Activated CD4-positive, alpha-beta T cell treated with anti-CD3 and anti-CD28 coated beads, Interleukin-2, amount 50 U/mL, for 1 hour (primary cell): ENCODE measurements at places on chromosomes 13 and 19.

GRCh38 chr19:28118235-28118634 lies 1094.7 kb downstream of the UQCRFS1 start:
- no peak for DNase-seq

GRCh38 chr13:100124265-100124664 lies 35.4 kb downstream of the PCCA start:
- no peak for DNase-seq

- no peak for DNase-seq
Measured at GRCh38 chr13:66162470-66162869, 1067.7 kb downstream of the PCDH9 start.

GRCh38 chr19:1237754-1238368 lies at the start of gene CBARP:
TSS of gene CBARP (minus strand) at chr19:1238005. CDS start at chr19:1236100, 1,905 bp downstream.
- DNase-seq = no peak

- no peak for DNase-seq
Measured at GRCh38 chr19:1989513-1990229, 25.8 kb downstream of the BTBD2 start.

DNA sequence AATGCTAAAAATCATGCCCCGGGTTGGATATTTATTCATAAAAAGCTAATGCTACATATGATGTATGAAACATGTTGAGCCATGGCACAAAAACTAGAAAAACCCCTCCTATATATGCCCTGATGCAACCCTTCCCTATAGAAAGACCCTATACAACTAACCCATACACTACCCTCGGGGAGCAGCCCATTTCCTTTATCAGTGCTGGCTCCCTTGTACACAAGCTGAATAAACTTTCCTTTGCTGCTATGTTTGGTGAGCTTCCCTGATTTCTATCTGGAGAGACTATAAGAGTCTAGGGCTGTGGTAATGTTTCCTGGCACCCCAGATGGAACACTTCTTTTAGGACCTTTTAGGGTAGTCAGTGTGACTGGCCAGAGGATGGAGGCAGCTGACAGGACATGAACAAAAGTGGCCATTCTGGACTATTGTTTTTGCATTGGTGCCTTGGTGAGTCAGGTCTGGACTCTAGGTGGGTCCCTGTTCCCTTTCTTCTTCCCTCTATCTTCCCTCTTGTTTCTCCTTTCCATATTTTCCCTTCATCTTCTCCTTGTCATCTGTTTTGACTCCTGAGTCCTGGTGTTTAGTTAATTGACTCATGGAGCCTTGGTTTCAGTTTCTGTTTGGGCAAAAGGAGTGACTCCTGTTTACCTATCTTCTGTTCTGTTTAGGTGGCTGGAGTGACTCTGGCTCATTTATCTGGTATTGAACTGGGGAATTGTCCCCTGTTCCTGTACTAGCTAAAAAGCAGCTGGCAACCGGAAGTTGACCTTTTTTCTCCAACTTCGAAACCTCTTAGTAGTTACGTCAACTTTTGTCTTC lies 1321.8 kb upstream of the PCDH9 start:
- DNase-seq = no peak

DNA sequence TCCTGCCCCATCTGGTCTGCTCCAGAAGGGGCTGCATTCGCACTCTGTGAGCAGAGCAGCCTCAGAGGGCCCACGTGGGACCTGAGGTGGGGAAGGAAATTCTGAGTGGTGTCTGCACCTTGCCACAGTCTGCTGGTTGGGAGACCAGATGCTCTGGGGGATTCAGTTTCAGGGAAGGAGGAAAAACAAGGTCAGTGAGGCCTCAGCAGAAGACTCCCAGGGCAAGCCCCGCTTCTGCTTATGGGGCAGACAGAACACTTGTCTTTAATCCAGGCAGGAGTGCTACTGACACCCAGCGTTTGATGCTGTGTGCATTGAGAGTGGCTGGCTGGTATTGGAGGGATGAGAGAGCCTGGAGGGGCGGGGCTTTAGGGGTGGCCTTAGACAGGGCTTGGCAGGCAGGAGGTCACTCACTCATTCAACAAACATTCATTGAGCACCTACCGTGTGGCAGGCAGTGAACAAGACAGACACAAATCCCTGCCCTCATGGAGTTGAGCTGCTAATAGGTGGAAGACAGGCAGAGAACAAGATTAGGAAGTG lies 4.9 kb upstream of the CLEC17A start:
- no peak for DNase-seq

DNA sequence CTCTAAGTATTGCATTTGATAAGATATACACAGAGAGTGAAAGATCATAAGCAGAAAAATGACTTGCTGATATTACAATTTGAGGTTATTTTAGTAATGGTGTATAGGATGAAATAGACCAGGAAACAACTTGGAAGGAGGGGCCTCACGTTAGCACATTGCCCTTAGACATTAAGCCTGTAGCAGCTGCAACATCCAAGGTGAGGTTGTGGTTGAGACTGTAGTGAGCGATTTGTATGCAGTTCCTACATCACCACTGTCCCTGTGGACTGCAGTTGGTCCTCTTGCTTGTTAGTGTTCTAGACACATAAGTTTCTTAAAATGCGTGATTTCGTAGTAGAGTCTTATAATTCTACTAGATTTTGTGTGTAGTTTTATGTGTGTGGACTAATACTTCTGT lies 311.3 kb downstream of the ATP8A2 start:
- DNase-seq = no peak

- no peak for DNase-seq
Measured at GRCh38 chr19:20964798-20965197, 41.7 kb downstream of the ZNF85 start.

GRCh38 chr13:98328511-98328910 lies 151.4 kb upstream of the RNF113B start:
- DNase-seq = no peak

- DNase-seq = no peak
Measured at GRCh38 chr13:45299194-45299593, 41.8 kb downstream of the TPT1 start.

DNA sequence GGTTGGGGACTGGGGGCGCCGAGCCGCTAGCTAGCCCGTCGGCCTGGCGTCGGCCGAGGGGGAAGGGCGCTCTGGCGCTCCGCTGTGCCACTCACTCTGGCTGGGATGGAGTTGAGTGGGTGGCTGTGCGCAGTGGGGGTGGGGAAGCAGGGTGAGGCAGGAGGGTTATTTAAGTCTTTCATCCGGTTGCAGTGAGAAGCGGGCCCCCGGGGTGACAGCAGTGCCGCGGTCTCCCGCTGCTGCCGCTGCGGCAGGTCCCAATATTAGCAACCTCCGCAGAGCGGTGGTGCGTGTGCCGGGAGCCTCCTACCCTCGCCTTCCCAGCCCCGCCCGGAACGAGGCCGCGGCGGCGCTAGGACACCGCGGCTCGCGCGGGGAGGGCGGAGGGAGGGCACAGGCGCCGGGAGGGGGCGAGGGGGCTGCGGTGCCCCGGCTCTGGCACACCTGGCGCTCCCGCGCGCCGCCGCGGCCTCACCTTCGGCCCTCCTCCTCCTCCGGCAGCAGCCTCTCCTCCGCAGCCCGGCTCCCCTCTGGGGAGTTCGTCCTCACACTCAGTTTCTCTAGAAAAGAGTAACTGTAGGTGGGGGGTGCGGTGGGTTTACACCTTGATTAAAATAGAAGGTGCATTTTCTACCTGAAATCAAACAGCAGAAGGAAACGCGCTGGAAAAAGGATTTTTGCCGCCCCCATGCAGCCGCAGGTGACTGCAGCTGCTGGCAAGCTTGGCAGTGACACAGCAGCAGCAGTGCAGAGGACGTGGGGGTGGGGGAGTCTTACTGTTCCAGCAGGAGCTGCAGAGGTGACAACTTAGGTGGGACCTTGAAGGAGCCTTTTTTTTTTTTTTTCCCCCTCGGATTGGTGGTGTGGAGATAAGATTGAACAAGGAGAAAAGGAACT lies 4.5 kb downstream of the FGF9 start:
- DNase-seq = peak; percentile 29

DNA sequence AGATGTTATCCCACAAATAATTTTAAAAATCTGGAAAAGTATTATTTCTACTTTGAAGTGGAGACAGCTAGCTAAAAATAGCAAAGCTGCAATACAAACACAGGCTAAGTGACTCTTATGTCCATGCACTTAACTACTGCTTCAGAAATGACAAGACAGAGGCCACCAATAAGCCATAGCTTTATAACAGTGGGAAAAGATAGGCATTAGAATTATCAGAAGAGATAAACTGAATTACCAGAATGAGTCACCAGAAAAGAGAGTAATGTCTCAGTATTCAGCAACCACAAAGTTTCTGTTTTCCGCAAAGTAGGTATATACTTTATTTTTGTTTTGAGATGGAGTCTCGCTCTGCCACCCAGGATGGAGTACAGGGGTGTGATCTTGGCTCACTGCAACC lies 17.1 kb downstream of the CLN5 start:
- no peak for DNase-seq

DNA sequence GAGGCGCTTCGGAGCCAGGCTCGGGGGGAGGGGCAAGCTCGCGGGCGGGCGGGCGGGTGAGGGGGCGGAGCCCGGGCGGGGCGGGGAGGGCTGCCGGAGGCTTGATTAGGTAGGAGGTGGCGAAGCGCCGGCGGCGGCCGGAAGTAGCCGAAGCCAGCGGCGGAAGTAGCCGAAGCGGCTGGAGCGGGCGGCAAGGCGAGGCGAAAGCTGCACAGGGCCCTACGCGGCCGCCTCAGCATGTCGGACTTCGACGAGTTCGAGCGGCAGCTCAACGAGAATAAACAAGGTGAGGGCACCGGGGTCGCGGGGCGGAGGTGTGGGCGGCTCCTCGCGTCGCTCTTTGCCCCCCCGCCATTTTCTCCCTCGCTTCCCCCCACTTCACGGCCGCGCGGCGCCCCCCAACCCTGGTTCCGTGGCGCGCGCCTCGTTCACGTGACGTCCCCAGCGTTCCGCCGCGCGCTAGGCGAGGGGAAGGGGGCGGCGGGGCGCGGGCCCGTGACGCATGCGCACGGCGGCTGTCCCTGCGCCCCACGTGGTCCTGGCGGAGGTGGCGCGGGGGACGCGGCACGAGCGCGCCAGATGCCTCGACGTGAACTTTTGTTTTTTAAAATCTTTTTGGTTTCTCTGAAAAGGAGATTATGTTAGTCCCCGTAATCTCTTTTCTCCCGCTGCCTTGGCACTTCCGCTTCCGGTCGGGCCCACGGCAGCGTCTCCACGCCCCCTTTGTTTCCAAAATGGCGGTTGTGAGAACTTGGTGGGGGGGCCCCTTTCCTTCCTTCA lies at the start of gene U2AF2:
TSS of gene U2AF2 (plus strand) at position 168 of the 780 bp plus-strand sequence. CDS start at position 238, 70 bp downstream.
- DNase-seq = peak; percentile 97

DNA sequence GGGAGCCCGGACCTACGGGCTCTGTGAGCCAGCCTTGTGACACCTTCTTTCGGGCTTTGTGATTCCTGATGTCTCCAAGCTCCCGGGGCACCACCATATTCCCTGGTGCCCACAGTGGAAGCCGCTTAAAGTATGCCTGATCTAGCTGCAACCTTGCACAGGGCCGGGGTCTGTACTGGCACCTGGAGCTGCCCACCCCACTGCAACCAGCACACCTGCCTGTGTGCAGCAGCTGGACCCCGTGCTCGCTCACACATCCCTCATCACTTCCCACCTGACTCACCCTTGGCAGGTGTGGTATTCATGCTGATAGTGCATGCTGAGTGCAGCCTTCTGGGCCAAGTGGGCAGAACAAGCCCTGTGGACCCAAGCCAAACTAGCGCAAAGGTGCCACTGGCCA lies 1981.1 kb upstream of the PCDH20 start:
- DNase-seq = no peak

GRCh38 chr19:38537071-38537936 lies 80.4 kb downstream of the MAP4K1 start:
- no peak for DNase-seq

GRCh38 chr19:46463516-46463915 lies 7.8 kb downstream of the PNMA8A start:
- no peak for DNase-seq

DNA sequence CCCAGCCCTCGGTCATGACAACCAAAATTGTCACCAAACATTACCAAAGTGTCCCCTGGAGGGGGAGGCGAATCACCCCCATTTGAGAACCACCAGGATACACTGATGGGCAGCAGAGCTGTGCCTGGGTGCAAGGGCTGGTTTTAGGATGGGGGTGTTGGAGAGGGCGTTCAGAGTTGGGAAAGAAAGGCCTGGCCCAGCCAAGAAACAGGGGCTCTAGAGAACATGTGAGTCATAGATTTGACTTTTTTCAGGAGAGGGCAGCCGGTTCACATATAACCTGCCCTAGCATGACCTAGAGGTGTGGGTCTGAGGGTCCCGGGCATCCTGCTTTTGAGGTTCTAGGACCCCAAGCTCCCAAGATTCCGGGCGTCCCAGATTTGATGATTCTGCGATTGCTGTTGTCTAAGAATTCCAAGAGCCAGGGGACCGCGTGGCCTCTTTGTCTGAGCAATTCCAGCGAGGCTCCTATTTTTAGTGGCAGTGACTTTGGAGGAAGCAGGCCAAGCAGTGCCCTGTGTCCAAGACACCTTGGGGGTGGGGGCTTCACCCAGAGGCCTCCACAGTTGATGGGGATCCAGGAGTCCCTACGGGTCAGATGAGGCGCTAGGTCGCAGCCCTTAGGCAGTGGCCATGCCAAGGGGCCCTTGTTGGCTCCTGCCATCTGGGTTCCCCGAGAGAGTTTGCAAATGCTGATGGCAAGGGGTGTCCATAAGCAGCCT lies 5.1 kb downstream of the WIZ start:
- no peak for DNase-seq

- DNase-seq = no peak
Measured at GRCh38 chr19:13098277-13099072, 4.2 kb downstream of the LYL1 start.

DNA sequence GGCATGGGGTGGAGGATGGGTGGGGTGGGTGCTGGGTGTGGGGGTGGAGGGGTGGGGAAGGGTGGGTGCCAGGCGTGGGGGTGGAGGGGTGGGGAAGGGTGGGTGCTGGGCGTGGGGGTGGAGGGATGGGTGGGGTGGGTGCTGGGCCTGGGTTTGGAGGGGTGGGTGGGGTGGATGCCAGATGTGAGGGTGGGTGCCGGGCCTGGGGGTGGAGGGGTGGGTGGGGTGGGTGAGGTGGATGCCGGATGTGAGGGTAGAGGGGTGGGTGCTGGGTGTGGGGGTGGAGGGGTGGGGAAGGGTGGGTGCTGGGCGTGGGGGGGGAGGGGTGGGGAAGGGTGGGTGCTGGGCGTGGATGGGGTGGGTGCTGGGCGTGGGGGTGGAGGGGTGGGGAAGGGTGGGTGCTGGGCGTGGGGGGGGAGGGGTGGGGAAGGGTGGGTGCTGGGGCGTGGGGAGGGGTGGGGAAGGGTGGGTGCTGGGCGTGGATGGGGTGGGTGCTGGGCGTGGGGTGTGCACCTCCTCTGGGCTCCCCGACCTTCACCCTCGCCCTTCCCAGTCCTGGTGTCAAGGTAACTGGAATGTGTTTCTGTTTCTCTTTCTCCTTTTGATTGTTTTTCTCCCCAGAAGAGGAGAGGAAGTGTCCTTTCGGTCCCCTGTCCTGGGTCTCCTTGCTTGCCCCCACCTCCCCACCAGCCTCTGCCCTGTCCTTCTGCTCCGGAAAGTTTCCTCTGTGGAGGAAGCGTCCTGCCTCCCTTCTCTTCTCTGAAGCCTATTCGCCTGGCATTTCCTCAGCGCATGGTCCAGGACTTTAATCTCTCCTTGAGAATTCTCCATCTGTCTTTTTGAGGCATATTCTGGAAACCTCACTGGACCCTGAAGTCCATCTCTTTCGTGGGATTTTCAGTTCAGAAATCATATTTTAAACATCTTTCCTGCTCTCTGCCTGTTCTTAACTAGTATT lies 22.9 kb upstream of the CFAP97D2 start:
- no peak for DNase-seq

GRCh38 chr19:9967326-9967725 lies 31.0 kb upstream of the OLFM2 start:
- DNase-seq = no peak
